Activated effector memory CD4-positive, alpha-beta T cell treated with anti-CD3 and anti-CD28 coated beads, Interleukin-2, amount 50 U/mL, for 16 hours (primary cell): ENCODE measurements at places on chromosomes 4 and X.

DNA sequence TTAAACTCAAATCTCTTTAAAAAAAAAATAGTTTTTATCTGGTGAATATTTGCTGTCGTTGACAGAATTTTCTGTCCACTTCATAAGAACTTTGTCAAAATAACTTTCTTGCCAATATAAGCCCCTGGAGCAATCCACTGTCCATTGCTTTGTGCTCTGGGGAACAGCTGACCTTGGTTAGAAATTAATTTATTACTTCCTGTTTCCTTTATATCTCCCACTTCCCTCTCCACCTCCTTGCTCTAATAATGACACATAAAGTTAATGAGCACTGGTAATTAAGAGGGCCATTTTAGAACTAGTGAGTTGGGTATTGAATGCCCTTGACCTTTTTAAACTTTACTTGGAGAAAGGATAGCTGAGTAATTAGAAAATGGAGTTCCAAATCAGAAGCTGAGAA, 151.3 kb upstream of the LEF1 start:
- no peak for DNase-seq

DNA sequence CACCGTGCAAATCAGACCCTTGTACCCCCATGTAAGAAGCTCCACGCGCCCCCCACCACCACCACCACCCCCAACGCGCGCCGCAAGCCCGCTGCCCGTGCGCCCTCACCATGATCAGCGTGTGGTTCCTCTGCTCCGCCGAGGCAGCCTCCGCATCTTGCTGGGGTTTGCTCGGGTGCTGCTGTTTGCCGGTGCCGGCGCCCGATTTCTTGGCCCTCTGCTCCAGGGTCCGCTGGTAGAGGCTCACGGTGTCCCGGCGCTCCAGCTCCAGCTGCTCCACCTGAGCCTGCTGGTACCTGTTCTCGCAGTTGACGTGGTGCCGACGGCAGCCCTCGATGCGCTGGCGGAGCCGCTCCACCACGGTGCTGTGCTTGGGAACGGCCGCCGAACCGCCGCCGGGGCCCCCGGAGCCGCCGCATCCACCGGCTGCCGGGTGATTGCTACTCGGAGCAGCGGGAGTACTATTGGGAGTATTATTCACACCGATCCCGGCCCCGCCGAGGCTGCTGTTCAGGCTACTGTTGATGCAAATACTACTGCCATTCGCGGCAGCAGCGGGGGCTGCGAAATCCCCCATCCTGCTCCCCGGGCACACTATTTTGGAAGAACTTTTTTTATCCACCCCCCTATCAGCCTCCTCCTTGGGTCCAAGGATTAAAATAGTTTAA, 1.1 kb downstream of the MAML3 start:
- DNase-seq = peak; percentile 81

- no peak for DNase-seq
Observed at GRCh38 chrX:108332281-108332680, 105.9 kb downstream of the COL4A6 start.

GRCh38 chrX:3384327-3384726, 37.9 kb upstream of the MXRA5 start:
- DNase-seq = no peak

- no peak for DNase-seq
Observed at GRCh38 chrX:13940671-13941070, 89.0 kb downstream of the GEMIN8 start.

DNA sequence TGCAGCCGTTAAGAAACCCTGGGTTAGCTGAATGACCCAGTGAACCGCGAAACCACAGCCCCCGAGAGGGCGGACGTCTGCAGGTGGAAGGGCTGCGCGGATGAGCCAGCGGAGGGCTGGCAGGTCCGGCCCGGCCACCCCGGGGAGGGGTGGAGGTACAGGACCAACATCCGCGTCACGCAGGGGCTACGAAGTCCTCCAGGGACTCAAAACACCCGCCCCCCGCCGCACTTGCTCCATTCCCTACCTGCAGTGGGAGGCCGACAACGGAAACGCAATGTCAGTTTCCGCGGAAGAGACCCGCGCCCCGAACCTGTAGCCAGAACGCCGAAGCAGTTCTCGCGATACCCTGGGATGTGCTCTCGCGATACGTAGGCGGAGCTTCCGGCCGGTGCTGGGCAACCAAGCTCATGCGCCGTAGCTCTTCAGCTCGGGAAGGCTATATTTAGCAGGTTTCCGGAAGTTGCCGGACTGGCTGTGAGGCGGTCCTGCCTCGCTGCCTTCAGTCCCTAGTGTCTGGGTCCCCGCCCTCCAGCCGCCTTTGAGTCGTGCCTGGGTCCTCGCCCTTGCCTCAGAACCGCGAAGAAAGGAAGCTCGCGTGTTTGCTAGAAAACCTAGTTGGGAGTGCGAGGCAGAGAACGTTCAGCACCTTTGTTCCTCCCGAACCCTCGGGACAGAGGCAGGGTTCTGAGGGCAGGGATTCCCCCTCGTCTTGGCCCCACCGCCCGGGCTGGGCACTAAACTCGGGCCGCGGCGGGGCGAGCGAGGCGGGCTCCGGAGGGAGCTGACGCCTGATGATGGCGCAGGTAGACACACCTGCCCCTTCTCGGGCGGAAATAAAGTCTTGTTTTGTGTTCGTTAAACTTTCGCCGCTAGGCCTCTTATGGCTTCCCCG, at the start of the genes OFD1 and TRAPPC2:
OFD1 (plus strand) TSS at position 471 of the 895 bp plus-strand sequence; CDS start at position 795, 324 bp downstream.
TRAPPC2 (minus strand) TSS at position 343 of the 895 bp plus-strand sequence. CDS start 14,657 bp downstream, outside the sequence.
- DNase-seq = peak; percentile 95

GRCh38 chrX:146906166-146906565, 91.6 kb upstream of the CXorf51A start:
- no peak for DNase-seq

DNA sequence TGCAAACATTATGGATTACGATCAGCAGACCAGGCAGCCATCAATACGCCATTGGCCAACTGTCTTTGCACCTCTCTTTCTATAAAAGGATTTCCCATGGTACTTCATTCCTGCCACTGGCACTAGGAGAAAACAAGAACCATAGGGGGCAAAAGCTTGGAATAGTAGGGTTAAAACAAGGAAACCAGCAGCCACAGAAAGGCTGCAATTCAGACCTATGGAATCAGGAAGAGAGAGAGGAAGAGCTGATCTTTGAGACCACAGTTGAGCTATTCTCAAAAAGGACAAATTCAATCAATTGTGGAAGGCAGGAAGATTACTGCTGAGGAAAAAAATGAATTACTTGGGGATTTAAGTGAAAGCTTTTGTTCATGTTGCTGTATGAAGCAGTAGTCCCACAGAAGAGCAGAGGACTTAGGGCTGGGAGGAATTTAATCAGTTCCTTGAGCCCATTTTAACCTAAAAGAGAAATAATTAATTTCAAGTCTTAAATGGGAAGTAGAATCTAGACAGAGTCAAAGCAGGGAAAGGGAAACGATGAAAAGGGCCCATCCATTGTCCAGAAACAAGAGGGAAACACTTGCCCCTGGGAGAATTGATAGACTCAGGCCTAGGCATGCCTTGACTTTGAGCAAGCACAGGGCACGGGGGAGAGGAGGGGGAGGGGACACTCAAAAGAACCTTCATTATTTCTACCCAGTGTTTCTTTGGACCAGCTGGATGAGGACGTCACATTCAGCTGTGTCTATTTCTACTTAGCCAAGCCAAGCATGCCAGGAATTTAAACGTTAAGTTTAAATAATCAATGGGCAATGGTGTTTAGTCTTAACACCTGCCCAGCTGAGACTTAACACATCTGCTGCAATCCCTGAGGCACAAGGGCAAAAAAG, 50.7 kb downstream of the SCD5 start:
- DNase-seq = no peak

DNA sequence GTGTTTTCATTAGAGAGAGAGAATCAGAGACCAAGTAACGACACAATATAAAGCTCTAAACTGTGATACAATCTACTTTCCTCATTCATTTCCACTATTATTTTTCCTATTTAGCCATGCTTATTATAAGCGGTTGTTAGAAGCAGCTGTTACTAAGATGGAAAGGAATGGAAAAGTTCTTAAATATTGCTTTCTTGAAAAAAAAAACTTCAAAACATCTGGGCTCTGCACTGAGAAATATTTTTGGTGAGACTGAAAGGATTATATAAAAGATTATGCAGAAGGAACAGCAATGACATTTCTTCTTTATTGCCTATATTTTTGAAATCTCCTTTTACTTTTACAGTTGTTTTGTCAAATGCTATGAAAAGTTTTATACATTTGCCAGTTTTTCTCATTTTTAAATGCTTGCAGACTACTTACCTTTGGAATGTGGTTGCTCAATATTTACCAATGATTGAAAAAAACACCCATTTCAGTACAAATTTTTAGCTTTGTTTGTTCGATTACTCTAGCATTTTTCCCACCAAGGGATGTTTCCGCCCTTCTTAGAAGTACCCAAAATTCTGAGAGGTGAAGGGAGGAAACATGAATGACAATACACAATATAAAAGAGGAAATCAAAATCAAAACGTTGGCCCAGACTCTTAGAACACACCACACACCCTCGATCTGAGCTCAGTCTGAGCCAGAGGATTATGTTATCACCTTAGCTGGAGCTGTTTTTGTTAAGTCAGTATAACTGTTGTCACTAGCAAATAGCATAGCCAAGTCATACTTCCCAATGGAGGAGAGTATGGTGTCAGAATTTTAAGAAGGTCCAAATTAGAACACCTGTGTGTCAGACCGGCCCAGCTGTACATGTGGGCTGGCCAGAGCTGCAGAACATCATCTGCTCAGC, 18.4 kb downstream of the DKK2 start:
- DNase-seq = no peak

- peak; percentile 94 for DNase-seq
Observed at GRCh38 chrX:48937054-48937907, 18.5 kb upstream of the PIM2 start.

GRCh38 chr4:109939190-109939589, 26.5 kb downstream of the EGF start:
- DNase-seq = no peak

- no peak for DNase-seq
Observed at GRCh38 chr4:141229408-141230101, 8.9 kb downstream of the ZNF330 start.

GRCh38 chr4:168632301-168632725, 135.5 kb downstream of the PALLD start:
- no peak for DNase-seq

DNA sequence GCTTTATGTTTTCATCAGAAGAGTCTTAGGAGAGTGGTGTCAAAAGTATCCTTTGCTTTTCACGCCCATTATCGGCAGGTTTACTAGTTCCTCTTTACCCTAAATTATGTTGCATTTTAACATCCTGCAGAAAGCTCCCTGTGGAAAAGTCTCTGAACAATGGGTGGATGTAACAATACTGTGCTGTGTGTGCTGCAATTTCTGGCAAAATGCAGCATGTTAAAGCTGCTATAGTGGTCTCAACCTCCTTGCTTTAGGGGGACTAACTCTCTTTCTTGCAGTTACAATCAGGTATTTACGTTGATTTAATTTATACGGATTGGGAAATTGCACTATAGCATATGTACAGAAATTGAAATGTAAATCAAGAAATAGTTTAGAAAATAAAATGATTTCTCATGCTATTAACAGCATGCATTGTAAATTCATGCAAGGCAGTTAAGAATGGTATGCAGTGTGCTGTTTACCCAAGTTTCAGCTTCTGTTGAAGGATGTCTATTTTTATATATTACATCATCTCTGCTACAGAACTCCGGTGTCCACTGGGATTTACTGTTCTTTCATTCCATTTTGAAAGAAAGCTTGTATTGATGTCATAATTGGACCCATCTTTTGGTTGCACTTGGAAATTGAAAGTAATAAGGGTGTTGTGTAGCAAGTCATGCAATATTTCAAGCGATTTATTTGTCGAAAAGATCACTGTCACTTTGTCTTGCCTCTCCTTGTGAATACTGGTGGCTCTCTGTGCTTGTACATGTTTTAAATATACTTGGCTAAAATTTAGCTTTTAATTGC, 145.7 kb downstream of the RAPGEF2 start:
- no peak for DNase-seq

DNA sequence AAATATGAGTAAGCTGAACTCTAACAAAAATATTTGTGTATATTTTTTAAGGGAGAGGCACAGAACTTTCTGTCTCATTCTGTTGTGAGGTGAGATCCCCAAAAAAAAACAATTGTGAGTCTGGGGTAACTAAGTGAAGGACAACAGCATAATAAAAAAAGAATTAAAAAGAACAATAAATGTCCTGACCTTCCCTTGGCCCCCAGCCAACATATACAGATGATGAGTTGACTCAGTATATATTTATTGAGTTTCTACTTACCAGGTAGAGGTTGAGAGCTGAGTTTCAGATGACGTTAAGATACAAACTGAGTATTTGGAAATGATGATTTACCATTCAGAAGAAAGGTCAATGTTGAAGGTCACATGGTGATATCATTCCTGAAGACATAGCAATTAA, 239.5 kb downstream of the KCNIP4 start:
- no peak for DNase-seq

- DNase-seq = no peak
Observed at GRCh38 chrX:96481831-96482230, 202.8 kb upstream of the DIAPH2 start.

GRCh38 chr4:76791479-76791878, 106.5 kb downstream of the SOWAHB start:
- DNase-seq = no peak

- no peak for DNase-seq
Observed at GRCh38 chr4:125045311-125045710, 269.4 kb upstream of the FAT4 start.

GRCh38 chr4:20195071-20195885, 56.4 kb upstream of the SLIT2 start:
- no peak for DNase-seq

DNA sequence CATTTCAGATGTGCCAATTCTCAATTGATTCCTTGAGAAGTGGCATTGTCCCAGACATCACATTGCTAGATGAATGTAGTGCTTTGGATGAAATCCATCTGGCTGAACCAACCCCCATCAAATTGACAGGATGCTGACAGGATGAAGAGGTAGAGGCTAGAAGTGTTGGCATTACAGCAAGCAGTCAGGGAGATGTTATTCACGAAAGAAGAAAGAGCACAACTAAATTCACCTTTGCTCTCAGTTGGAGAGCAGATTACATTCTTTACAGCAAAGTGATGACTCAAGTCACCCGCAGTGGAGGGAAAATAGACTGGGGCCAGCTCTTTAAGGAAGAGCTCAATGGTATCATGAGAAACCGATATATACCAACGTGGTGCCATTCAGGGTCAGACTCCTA, 259.6 kb downstream of the C4orf33 start:
- DNase-seq = no peak

GRCh38 chrX:31580726-31581125, 508.9 kb upstream of the FTHL17 start:
- DNase-seq = no peak

DNA sequence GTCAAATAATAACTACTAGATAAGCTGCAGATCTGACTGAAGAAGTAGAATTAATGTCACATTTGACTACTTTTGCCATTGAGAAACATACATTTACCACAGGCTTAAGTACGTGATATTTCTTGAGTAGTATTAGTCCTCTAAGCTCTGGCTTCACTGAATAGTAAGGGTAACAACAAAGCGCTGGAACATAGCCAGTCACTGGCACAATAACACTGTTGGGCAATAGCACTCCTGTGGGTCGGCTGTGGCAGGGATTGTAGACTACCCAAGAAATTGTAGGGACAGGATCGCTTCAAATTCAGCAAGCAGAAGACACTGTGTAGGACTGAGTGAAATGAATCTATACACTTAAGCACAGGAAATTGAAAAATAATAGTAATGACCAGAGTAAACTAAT, 27.1 kb upstream of the IL15 start:
- no peak for DNase-seq
